ENCODE measurements at places on chromosomes 7 and 10.

DNA sequence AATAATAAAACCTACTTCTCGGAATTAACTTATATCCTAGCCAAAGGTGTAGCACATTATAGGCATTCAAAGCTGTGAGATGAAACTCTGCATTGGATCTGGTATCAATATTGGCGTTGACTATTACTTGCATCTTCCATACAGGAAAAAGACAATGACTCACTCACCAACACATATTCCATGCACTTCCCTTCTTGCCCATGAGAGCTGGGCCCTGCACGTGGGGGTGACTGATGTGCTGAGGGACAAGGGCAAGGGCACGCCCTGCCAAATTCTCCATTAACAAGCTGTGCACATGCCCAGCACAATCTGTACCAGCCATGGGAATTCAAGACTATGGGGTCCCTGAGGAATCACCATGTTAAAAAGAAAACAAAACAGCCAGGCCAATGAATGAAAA, 188.1 kb upstream of the PDE1C start:
- no peak for DNase-seq

DNA sequence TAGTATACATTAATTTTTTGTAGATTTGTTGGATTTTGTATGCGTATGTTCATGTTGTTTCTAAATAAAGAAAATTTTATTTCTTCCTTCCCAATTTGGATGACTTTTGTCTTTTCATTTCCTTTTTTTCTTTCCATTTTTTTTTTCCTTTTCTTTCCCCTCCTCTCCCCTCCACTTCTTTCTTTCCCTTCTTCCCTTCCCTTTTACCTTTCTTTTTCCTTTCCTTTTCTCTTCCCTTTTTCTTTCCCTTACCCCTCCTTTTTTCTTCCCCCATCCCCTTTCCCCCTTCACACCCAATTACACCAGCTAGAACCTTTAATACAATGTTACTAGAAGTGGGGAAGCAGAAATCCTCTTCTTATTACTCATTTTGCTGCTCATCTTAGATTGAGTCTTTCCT, 6.0 kb downstream of the KIF20B start:
- no peak for DNase-seq

DNA sequence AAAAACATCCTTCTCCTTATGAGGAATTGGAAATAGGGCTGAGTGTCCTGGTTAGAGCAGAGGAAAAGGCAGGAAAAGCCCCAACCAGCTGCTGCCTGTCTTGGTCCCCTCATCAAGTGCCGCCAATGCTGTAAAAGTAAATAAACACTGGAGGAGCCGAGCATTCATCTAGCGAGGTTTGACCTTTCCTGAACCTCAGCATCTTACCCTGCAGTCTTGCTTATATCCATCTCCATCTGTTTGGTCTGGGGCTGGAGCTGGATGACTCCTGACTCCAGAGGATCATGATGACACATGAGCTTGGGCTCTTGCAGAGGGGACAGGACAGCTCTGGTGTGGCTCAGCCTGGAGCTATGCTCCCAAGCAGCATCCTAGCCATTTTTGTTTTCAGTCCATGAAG, 501.1 kb downstream of the TNS3 start:
- no peak for DNase-seq

DNA sequence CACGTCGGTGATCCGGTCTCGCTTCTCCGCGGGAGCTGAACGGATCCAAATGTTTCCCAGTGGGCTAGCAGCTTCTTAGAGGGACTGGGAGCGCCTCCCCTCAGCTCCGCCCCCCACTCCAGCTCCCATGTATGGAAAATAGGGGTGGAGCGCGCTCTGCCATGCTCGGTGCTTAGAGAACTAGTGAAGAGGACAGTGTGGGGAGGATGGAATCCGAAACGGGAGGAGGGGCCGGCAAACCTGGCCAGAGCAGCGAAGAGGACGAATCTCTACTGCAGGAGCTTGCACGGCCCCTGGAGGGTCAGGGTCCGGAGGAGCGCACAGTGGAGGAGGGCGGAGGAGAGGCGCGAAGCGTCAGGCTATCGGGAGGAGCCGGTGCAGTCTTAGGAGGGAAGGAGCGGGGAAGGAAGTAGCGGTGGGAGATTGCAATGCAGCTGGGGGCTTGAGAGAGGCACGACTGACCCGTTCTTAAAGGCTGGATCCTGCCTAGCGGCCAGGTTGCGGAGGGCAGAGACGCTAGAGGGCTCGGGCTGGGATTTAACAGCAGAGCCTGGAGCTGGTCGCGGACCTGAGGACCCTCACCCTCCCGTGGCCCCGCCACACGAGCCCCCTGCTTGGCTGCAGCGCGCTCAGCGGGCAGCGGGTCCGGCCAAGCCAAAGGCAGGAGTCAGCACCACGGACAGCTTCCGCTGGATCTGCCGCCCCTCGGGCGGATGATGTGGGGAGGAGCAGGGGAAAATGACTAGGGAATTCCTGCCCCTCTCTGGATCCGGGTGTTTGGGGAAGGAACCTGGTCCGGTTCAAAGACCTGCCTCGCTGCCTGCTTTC, at the start of gene PRLHR:
Gene PRLHR (minus strand): TSS at position 51 of the 828 bp plus-strand sequence. CDS start 404 bp downstream, outside the sequence.
- DNase-seq = no peak

DNA sequence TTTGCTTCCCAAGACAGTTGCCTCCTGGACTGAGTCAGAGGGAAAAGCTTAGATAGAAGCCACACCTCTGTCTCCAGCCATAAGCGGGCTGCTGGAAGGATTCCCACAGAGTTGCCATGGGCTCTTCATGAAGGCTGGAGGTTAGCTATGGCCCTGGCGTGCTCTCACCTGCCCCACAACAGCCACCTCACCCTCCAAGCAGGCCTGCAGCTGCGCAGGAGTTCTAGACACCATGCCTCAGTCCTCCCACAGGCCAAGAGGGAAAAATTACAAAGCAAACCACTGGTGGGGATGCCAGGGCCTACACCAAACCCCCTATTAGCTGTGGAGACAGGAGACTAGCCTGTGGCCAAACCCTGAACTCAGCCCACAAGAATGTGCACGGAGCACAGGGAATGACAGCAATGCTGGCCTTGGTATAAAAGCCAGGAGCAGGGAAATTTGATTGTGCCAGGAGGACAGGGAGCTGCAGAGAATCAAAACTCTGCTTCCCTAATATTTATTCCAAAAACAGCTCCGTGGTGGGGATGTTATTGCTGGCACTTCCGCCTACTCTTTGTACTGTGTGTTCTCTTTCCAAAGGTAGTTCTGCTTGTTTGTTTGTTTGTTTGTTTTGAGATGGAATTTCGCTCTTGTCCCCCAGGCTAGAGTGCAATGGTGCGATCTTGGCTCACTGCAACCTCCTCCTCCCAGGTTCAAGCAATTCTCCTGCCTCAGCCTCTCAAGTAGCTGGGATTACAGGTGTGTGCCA, 60.3 kb upstream of the STK17A start:
- no peak for DNase-seq

DNA sequence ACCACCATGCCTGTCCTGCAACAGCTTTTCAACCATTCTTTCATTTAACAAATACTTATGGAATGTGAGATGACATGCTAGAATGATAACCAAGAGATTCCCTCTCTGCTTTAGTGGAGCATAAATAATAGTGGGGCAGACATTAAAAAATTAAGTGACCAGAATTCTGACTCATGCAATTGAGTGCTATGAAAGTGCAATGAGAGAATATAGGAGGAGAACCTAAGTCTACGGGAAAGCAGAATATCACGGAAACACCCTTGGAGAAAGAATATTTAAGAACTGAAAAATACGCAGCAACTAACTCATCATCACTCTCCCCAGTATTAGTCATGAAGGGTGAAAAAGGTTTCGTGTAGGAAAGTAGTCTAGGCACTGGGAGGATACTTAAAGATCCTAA, 7.1 kb downstream of the KIF5B start:
- DNase-seq = no peak

GRCh38 chr7:2819161-2819953, 24.8 kb downstream of the GNA12 start:
- no peak for DNase-seq

- DNase-seq = no peak
These were observed 196.9 kb downstream of the GRID1 start for GRCh38 chr10:86169506-86170254.

All from hippocampal formation (tissue), 2 donors.